Body of pancreas (tissue), 4 donors: ENCODE measurements at places on chromosomes 4 and X. TPM values are rescaled to one million over a fixed set of nuclear protein-coding genes. Genes with fewer than 3 reads are reported as not detected.

NIPAL1 gene
- total RNA-seq: 1.0 TPM

WAS gene
- total RNA-seq: 1.0 TPM

EDNRA gene
- 1.3 TPM for total RNA-seq

MAGEC2 gene
- not detected for total RNA-seq

KLF8 gene
- 2.9 TPM for total RNA-seq

PF4V1 gene
- total RNA-seq: not detected

ANXA10 gene
- total RNA-seq: 14.0 TPM

RENBP gene
- 6.0 TPM for total RNA-seq

NPNT gene
- total RNA-seq: 28.7 TPM

CLCN4 gene
- total RNA-seq: 0.33 TPM

- no peaks in the 10 kb centered on the region for H3K27me3 ChIP-seq
- H3K4me3 ChIP-seq: no peak overlapping the region
- no peak overlapping the region for H3K27ac ChIP-seq
- DNase-seq: no peak
- H3K36me3 ChIP-seq: no peaks in the 10 kb centered on the region
- no peaks in the 10 kb centered on the region for H3K4me1 ChIP-seq
Observed at GRCh38 chrX:13551610-13552009, 17.8 kb upstream of the EGFL6 start.

DNA sequence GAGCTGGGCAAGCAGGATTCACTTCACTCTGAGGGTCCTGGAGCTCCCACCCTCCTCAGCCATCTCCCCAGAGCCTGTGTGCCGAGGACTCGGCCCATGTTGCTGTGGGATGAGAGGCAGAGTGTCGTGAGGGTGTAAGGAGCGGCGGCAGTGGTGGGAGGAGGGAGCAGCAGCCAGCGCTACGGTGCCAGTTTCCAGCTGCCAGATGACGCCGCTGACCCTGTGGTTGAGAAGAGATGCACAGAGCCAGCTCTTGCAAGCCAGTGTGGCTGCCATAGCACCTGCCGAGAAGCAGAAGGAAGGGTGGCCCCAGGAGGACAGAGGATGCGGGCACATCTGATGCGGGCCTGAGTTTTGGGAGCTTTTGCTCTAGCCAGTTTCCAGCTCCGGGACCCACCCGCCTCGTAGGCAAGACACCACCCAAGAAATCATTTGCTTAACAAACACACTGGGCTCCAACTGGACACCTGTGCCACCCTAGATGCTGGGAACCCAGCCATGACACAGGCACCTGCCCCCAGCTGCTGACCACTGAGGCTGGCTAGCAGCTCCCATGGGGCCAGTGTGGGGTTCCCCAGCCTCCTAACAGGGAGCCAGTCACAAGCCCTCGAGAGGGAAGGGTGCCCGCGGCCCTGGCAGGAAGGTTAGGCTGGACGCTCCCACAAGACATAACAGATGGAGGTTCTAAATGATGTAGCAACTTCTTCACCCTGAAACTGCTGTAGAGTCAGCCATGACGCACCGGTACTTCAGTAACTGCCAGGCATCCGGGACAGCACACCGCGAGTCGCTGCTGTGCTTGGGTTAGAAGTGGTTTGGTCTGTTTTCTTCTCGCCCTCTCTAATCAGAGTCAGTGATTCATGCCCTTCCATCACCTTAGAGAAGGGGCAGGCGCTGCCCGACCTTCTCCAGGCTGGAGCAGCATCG, 8.9 kb downstream of the MSANTD1 start:
- no peaks in the 10 kb centered on the region for H3K27me3 ChIP-seq
- H3K4me1 ChIP-seq: no peaks in the 10 kb centered on the region
- H3K27ac ChIP-seq: no peak overlapping the region

GRCh38 chr4:57156242-57156990, 46.2 kb upstream of the IGFBP7 start:
- DNase-seq: no peak
- no peaks in the 10 kb centered on the region for H3K27me3 ChIP-seq
- no peaks in the 10 kb centered on the region for H3K4me1 ChIP-seq
- no peak overlapping the region for H3K27ac ChIP-seq
- no peak overlapping the region for H3K4me3 ChIP-seq

- no peak overlapping the region for H3K4me3 ChIP-seq
- no peak overlapping the region for H3K27ac ChIP-seq
- H3K4me1 ChIP-seq: no peaks in the 10 kb centered on the region
- no peaks in the 10 kb centered on the region for H3K36me3 ChIP-seq
Observed at GRCh38 chr4:186307916-186308315, 41.9 kb downstream of the F11 start.

DNA sequence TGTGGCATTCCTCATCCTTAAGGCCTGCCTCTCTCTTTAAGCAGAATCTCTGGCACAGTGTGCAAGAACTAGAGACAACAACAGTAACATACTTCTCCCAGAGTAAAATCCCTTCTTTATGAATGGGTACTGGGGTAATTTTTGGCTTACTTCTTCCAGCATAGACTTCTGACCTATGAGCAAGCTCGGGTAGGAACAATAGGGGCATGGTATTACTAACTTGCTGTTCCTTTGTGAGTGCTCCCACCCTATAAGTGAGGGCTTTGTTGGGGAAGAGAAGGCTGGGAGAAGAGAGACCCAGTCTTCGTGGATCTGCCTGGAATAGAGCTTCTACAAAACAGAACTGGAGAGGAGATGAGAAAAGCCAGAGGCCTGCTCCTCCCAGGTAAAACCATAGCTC, 30.2 kb downstream of the CLDN2 start:
- H3K4me3 ChIP-seq: no peak overlapping the region
- H3K27ac ChIP-seq: no peak overlapping the region
- H3K36me3 ChIP-seq: no peaks in the 10 kb centered on the region
- H3K4me1 ChIP-seq: peaks cover 4% of the 10 kb centered on the region
- no peak for DNase-seq
- H3K27me3 ChIP-seq: no peaks in the 10 kb centered on the region

DNA sequence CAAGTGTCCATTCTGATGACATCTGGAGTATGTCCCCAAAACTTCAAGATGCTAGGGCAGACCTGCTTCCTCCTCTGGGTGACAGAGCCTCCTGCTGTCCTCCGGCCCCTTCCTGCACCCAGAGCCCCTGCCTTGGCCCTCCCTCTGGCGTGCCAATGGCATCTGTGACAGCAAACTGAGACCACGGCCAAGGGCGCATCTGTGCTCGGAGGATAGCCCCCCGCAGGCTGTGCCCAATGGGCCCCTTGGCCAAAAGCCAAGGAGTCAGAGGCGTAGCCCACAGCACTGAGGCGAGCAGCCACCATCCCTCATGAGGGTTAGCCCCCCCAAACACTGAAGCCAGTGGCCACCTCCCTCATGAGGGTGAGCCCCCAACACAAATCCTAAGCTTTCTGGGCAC, 7.9 kb downstream of the LRPAP1 start:
- no peak overlapping the region for H3K27ac ChIP-seq
- H3K4me1 ChIP-seq: peaks cover under 1% of the 10 kb centered on the region
- peaks cover 9% of the 10 kb centered on the region for H3K36me3 ChIP-seq
- no peaks in the 10 kb centered on the region for H3K27me3 ChIP-seq

- no peaks in the 10 kb centered on the region for H3K27me3 ChIP-seq
- H3K4me1 ChIP-seq: peaks cover 3% of the 10 kb centered on the region
- no peak for DNase-seq
- H3K4me3 ChIP-seq: no peak overlapping the region
Observed at GRCh38 chr4:41693629-41694028, 54.9 kb downstream of the PHOX2B start.

DNA sequence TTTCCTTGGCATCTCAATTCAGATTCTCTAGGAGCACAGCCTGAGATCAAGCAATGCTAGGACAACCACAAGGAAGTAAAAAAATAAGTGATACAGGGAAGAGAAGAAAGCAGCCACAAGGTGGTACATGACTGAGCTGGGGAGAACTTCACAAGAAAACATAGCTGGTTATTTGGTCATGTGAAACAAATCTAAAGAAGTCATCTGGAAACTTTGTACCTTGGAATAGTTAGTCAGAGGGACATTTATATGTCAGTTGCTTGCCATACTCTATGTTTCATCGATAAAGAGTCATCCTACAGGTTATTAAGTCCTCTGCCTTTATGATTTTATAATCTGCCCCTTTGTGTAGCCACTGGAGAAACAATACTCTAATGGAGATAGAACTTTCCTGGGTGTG, 575.1 kb downstream of the IL15 start:
- no peaks in the 10 kb centered on the region for H3K36me3 ChIP-seq
- H3K4me3 ChIP-seq: no peak overlapping the region
- DNase-seq: no peak

GRCh38 chr4:81714291-81714690, 242.6 kb upstream of the RASGEF1B start:
- DNase-seq: no peak
- H3K36me3 ChIP-seq: no peaks in the 10 kb centered on the region
- H3K4me1 ChIP-seq: no peaks in the 10 kb centered on the region
- H3K27ac ChIP-seq: no peak overlapping the region
- H3K4me3 ChIP-seq: no peak overlapping the region
- no peaks in the 10 kb centered on the region for H3K27me3 ChIP-seq

DNA sequence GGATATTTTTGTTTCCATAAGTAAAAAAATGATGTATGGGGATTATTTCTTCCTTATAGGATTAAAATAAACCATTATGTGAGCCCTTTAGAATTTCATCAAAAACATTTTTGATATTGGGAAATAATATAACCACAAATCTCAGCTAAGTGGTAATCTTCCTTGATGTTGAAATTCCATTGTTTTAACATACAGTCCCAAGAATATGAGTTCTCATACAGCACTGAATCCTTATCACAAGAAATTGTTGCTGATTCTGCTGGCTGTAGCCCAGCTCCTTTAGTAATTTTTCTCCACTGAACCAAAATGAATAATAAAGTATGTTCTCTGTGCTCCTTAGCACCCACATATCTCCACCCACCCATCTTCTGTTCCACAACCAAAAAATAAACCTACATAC, 41.9 kb upstream of the FAM47B start:
- no peak overlapping the region for H3K4me3 ChIP-seq
- H3K4me1 ChIP-seq: no peaks in the 10 kb centered on the region
- DNase-seq: no peak

DNA sequence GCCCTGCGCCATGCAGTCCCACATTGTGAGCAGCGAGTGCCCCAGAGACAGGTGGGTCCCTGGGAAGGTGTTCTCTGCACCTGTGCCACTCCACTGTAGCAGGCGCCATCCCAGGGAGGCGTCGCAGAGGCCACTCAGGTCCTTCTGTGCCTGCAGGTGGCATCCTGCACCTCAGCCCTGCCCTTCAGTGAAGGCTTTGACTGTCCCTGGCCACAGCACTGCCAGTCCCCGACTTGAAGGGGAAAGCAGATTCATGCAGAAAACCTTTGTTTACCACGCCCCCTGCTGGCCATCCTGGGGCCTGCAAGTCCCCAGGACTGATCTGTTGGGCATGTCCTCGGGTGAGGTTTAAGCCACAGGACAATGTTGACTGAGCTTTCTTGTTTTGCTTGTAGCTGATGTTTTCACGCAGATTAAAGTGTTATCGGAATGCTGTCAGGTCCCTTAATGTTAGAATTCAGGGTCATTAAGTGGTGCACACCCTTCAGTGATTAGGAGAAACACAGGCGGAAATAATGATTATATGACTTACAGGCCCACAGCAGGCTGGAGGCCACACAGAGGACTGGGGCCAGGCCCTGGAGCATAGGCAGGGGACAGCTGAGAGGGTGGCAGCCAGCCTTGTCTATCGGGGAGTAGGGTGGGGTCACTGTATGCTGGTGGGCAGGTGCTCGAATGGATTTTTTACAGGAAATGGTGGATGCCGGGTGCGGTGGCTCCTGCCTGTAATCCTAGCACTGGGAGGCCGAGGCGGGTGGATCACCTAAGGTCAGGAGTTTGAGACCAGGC, 5.0 kb downstream of the TACC3 start:
- H3K4me1 ChIP-seq: peaks cover 43% of the 10 kb centered on the region
- H3K4me3 ChIP-seq: no peak overlapping the region
- H3K27ac ChIP-seq: peak overlapping the region; percentile 14
- DNase-seq: peak; percentile 91
- no peaks in the 10 kb centered on the region for H3K27me3 ChIP-seq

- no peak for DNase-seq
- H3K36me3 ChIP-seq: no peaks in the 10 kb centered on the region
- H3K27ac ChIP-seq: no peak overlapping the region
- H3K27me3 ChIP-seq: no peaks in the 10 kb centered on the region
Observed at GRCh38 chr4:181498148-181498547, 745.1 kb upstream of the TENM3 start.

DNA sequence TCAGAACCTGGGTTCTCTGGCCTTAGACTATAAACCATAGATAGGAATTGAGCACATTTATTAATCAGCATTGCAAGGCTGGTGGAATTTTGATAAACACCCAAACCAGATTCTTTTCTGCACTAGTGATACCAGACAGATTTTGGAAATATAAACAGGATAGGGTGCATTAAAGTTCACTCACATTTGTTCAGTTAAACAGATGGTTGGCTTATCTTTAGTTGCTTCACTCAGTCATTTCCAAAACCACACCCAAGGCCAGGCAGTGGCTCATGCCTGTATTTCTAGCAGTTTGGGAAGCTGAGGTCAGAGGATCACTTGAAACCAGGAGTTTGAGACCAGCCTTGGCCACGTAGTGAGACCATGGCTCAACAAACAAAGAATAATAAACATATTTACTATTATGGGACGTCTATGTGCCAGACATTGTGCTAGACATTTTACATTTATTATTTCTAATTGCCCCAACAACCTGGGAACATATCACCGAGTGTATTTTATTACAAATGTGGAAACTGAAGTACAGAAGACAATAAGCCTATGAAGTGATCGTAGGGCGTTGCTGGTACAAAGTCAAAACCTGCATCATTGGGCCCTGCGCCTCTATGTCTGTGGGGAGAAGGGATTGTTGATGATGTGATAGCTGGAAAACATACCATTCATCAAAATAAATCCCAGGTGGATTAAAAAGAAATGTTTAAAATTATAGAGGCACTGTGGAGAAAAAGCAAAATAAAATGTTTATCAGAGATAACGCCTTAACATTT, 15.0 kb downstream of the ADD1 start:
- no peak overlapping the region for H3K27ac ChIP-seq
- H3K36me3 ChIP-seq: no peaks in the 10 kb centered on the region
- no peak for DNase-seq

GRCh38 chr4:19214591-19215186, 1037.0 kb upstream of the SLIT2 start:
- no peaks in the 10 kb centered on the region for H3K36me3 ChIP-seq
- H3K4me1 ChIP-seq: no peaks in the 10 kb centered on the region
- H3K4me3 ChIP-seq: no peak overlapping the region
- no peak overlapping the region for H3K27ac ChIP-seq

GRCh38 chr4:74598611-74599325, 153.8 kb downstream of the AREG start:
- no peak overlapping the region for H3K4me3 ChIP-seq
- no peaks in the 10 kb centered on the region for H3K27me3 ChIP-seq
- no peak for DNase-seq
- H3K36me3 ChIP-seq: no peaks in the 10 kb centered on the region
